ENCODE measurements at places on chromosomes 2 and 18.

- DNase-seq, result no peak
Measured at GRCh38 chr2:43041661-43042360, 184.6 kb downstream of the ZFP36L2 start.

DNA sequence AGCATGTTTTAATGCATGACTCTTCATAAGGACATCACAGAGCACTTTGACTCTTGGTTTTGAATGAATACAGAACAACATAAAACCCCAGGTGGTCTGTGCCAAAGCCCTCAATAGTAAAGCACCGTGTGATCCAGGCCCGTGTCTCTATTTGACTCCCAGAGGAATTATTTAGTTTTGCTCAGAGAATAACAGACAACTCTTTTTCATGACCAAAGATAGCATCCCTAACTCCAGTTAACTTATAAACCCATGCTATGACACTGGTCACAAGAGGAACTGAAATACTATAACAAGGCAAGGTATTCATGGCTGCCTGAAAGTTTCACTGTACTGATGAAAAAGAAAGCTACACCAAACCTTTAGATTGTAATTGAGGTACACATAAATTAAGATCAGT is 128.4 kb downstream of the IKZF2 start:
- no peak for DNase-seq

DNA sequence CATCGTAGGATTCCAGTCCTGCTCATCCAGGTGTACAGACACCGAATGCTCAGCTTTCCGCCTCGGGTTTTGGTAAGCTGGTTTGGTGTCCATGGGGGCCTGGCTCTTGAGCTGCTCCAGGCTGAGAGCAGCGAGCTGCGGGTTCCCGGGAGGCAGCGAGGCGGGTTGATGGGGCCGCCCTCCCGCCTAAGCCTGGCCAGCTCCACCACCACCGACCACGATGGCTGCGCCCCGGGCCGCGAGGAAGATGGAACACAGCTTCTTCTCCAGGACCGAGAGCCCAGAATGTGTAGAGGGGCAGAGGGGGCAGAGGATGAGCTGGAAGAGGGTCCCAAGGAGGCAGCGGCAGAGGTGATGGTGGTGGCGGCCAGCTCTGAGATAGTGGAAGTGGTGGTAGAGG is 64.1 kb downstream of the AKAIN1 start:
- no peak for DNase-seq

DNA sequence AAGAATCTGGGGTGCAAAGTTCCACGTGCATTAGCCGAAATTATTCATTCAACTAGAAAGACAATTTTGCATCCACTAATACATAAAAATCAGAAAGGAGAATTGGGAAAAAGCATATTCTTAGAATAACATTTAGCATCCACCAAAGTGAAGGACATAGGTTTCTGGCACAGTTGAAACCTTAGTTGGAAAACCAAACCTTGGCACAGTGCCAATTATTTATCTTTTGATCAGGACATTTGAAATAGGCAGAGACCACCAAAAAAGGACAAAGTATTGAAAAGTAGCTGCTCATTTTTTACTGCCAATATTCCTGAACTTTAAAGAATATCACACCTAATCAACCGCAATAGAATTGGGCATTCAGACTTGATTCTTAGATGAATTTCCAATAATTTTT is 25.5 kb upstream of the NFU1 start:
- no peak for DNase-seq

GRCh38 chr2:128327180-128327964 is 8.7 kb upstream of the HS6ST1 start:
- no peak for DNase-seq

- no peak for DNase-seq
Measured at GRCh38 chr18:45628979-45629958, 14.0 kb downstream of the SLC14A2 start.

DNA sequence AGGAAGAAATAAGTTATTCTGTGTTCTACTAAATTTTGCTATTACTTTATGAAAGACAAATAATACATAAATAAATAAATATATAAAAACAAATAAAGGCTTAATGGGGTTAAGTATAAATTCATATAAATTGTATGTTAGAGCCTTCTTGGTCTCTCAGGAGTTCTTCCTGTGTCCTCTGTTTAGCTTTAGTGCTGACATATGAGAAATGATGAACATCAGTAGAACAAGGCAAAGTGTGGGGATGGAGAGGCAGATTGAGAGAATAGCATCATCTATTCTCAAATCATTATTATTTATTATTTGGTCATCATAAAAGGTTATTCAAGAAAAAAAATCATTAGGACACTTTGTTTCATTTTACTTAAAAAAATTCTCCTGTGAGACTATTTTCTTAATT is 468.1 kb upstream of the CHST9 start:
- DNase-seq, result no peak

Measured in activated T-cell treated with anti-CD3 and anti-CD28 coated beads for 48 hours (primary cell).